T-helper 2 cell (primary cell): ENCODE measurements at places on chromosomes 3 and 15.

GRCh38 chr15:95853350-95853749 is 477.1 kb upstream of the NR2F2 start:
- DNase-seq: no peak

DNA sequence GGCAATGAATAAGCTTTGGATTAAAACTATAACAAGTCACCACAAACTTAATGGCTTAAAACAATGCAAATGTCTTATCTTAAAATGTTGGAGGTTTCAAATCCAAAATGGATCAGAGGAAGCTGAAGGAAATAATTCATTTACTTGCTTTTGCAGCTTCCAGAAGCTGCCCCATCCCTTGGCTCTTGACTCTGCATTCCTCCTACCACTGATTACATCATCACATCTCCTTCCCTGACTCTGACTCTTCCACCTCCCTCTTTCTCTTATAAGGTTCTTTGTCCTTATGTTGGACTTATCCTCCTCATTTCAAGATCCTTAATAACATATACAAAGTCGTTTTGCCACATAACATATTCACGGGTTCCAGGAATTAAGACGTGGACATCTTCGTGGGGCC is 982.8 kb upstream of the ROBO1 start:
- no peak for DNase-seq

DNA sequence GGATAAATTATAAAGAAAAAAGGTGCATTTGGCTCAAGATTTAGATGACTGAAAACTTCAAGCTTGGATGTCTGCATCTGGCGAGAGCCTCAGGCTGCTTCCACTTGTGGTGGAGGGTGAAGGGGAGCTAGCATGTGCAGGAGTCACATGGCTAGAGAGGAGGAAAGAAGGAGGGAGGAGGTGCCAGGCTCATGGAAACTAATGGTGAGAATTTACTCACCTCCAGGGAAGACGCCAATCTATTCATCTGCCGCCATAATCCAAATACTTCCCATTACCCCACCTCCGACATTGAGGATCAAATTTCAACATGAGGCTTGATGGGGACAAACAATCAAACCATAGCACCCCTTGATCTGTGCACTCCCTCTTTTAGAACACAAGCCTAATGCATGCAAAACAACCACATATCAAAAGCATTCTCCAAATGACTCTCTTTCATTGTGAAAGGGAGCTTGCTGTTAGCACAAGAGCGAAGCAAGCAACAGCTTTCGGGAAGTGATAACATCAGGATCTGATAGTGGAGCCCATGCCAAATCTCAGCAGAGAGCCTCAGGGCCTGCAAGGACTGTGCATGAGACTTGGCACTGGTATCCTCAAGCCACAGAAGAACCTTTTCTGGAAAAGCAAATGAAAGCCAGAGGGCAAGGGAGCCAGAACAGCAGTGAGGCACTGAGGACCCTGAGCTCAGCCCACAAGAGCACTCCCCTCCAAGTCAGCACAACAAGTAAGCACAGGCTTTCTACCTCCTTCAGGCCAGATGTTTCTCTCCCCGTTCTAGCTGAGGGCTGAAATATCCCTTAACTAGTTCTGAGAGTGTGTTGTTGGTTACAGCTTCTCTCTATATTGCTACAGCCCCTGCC is 50.2 kb upstream of the THBS1 start:
- no peak for DNase-seq

GRCh38 chr15:80491163-80491847 is 87.1 kb downstream of the ARNT2 start:
- DNase-seq: no peak

- DNase-seq: no peak
Measured at GRCh38 chr3:178318340-178318739, 217.9 kb upstream of the KCNMB2 start.

- DNase-seq: no peak
Measured at GRCh38 chr3:4771243-4771642, 208.0 kb upstream of the BHLHE40 start.

GRCh38 chr3:43073836-43074220 is 32.1 kb downstream of the POMGNT2 start:
- no peak for DNase-seq

- peak; percentile 54 for DNase-seq
Measured at GRCh38 chr15:39919748-39920509, at the start of gene GPR176. Gene GPR176 (minus strand): TSS chr15:39920266. CDS start chr15:39920026, 240 bp downstream.

DNA sequence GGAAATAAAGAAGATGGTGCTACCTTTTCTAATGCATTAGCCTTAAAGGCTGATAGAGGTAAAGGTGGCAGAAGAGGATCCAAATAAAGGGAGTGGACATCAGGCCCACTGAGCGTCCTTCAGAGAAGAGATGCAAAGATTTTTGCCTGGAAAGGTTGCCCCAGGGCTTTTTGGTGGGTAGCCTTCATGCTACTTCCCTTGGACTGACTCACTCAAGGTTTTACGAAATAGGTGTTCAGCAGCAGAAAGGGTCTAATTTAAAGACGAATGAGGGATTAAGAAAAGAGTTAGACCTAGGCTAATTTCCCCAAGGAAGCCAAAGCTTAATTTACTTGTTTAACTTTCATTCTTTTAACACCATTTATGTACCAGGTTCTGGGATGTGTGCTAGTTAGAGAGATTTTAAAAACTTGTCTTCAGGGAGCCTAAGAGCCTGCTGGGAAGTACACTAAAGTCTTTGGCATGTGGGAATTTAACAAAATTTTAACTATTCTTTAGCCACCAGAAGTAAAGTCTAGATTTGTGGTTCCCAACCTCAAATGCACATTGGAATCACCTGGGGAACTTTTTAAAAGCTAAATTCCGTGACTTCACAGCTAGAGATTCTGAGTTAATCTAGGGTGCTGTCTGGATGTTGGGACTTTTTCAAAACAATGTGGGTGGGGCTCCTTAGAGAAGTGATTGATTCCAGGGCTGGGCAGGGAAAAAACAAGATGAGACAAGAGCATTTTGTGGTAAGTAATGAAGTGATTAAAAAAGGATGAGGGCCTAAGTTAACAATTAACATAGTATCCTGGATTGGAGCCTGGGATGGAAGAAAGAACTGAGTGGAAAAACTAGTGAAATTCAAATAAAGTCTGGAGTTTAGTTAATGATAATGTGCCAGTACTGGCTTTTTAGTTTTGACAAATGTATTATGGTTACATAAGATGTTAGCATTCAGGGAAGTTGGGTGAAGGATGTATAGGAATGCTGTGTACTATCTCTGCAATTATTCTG is 3.4 kb downstream of the IL20RB start:
- DNase-seq: no peak

DNA sequence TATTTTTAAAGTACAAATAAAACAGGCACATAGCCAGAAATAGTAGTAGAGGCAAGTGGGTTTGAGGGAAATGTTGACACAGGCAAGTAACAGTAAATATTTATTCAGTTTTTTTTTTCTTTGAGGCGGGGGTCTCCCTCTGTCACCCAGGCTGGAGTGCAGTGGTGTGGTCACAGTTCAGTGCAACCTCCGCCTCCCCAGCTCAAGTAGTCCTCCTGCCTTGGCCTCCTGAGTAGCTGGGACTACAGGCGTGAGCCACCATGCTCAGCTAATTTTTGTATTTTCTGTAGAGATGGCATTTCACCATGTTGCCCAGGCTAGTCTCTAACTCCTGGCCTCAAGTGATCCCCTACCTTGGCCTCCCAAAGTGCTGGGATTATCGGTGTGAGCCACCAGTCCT is 43.5 kb downstream of the PHLDB2 start:
- no peak for DNase-seq

DNA sequence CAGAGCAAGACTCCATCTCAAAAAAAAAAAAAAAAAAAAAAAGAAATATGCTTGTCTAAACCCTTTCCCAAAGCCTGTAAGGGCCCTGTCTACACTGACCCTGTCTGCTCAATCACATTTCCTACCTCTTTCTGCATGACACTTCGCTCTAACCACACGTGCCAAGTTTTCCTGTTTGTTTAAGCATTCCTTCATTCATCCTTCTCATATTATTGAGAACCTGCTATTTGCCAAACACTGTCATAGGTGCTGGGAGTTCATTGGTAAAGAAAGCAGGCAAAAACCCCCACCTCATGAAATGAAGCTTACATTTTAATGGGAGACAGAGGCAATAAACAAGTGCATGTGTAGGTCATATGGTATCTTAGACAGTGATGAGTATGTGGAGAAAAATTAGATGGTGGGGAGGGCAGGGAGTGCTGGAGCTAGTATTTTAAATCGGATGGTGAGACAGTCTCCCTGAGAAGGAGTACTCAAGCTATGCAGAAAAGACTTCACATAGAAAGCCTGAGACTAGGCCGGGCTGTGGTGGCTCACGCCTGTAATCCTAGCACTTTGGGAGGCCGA is 48.0 kb downstream of the B3GNT5 start:
- DNase-seq: no peak

DNA sequence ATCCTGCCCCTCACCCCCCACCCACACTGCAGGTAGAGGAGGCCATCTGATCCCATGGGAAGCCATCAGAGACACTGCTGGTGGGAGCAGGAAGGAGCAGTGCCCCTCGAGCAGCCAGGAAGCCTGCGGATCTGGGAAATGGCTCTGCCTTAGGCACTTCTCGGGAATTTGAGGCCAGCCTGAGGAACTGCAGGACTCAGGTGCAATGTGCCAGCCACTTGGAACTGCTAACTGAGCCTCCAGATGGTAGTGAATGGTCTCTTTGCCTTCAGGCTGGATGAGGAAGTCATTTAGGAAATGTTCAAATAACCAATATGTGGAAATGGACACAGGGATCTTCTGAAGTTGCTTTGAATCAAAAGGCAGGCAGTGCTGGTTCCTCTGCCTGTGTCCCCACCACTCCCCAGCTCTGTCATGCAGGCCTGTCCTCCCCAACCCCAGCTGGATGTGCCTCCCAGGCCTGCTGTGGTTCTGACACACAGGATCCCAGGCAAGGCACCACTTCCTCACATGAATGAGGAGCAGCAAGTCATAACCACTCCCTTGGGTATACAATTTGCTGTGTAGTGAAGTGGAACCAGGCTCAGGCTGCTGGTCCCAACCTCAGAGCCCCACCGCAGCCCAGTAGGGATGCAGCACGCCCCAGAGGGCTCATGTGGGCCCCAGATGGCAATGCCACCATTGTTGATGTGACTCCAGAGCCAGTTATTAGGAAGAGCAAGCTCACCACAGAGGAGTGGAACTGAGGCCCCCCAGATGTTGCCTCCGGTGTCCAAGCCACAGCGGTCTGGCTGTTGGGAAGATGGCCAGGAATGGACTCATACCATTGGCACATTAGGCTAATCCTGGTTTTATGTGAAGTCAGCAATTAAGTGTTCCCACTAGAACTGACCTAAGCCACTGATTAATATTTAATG is 46.5 kb upstream of the LIMD1 start:
- no peak for DNase-seq

DNA sequence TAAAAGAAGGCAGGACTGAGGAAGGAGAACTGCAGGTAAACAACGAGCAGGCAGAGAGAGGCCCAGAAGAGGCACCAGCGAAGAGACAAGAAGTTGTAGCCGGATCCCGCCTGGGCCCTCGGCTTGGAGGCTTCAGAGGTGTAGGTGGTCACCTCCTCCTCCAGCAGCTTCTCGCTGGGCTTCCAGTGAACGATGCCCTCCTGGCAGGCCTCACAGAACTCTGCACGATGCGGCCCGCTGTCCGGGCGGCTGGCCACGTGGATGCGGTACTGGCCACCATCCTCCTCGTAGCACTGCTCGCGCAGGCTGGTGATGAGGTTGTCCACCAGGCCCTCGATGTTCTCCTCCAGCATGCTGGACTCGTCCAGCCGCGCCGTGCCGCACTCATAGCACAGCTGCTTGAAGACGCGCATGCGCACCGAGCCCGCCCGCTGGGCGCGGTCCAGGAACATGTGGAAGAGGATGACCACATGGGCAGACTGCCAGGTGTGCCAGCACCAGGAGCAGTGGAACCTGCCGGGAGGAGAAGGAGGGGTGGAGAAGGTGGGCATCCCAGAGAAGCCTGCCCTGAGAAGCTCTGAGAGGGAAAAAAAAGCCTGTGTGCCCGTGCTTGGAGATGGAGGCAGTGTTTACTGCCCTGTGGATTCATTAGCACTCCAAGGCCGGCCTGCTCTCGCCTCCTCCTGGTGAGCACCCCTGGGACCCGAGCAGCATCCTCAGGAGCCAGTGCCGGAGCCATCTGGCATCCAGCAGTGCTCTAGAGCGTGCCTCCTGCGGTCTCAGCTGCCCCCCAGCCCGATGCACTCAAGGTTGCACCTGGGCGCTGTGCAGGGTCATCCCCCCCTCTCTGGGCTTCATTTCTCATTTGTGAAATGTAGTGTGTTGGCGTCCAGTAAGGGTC is 3.6 kb downstream of the RTP2 start:
- no peak for DNase-seq

- no peak for DNase-seq
Measured at GRCh38 chr3:97825101-97825500, 3.3 kb downstream of the CRYBG3 start.

DNA sequence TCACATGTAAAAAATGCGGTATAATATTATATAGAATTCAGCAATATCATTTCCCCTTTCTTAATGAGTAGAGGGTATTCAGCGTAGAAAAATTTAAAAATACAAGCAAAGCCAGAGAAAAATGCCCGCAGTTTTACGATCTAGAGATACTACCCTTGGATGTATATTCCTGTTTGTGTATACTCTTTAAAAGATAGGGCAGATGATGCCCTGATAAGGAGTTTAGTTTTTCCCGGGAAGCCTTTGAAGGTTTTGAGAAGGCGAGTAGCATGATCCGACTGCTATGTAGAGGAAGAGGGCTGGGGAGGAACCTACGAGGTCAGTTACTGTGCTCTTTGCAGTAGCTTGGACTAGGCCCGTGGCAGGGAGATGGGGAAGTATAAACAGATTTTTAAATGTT is 1.2 kb downstream of the YEATS2 start:
- no peak for DNase-seq

- no peak for DNase-seq
Measured at GRCh38 chr3:94643400-94643799, 580.5 kb downstream of the NSUN3 start.

DNA sequence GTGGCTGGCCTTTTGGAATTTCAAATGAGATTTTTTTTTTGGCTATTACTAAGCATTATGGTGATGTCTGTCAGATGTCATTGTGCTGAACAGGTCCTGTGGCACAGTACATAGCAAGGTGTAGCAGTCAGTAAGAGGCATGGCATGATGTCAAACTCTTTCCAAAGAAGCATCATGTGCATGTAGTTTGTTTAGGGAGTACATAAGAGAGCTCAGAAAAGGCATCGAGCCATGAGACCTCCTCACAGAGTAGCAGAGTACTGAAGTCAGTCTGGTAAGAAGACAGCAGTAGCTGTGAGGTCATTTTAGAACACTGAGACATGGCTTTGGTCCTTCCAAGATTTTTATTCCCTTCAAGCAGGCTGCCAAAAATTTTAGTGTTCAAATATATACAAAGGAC is 134.9 kb upstream of the SPRED1 start:
- no peak for DNase-seq

DNA sequence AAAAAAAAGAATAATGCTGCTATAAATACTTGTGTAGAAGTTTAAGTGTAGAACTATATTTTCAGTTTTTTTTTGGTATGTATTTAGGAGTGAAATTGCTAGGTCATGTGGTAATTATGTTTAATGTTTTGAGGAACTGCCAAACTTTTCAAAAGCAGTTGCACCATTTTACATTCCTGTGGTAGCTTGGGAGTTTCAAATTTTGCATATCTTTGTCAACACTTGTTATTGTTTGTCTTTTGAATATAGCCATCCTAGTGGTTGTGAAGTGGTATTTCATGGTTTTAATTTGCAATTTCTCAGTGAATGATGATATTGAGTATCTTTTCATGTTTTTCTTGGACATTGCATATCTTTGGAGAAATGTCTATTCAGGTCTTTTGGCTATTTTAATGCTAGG is 30.4 kb downstream of the SKIL start:
- DNase-seq: no peak

- no peak for DNase-seq
Measured at GRCh38 chr15:89322822-89323221, 11.8 kb downstream of the POLG start.

- DNase-seq: no peak
Measured at GRCh38 chr15:78551902-78552301, 11.7 kb downstream of the PSMA4 start.

GRCh38 chr15:41011055-41011815 is 58.0 kb downstream of the CHAC1 start:
- no peak for DNase-seq
